Midbrain (tissue), 1 donor: ENCODE measurements at places on chromosomes 11 and 22.
A peak's percentile ranks its signal among the peaks of the same experiment; 100 is the strongest.

- DNase-seq = no peak
Observed at GRCh38 chr11:131993246-131993645, 622.8 kb downstream of the NTM start.

DNA sequence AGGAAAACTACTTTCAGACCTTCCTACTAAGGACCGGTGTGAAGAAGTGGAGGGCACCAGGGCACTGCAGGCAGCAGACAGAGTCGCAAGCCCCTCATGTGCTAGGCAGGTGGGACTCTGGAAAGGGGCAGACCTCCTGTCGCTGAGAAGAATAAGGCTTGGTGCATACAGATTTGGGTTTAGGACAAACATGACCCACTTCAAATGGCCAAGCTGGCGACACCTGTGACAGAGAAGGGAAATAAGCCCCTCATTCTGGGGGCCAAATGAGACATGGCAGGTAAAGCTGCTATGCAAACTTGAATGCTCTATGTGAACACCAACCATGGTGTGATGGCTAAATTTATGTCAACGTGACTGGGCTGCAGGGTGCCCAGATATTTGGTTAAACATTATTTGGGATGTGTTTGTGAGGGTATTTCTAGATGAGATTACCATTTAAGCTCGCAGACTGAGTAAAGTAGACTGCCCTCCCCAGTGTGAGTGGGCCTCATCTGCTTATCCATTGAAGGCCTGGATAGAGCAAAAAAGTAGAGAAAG is 112.4 kb upstream of the PITPNB start:
- DNase-seq = no peak

GRCh38 chr11:125978778-125979407 is 33.0 kb downstream of the VSIG10L2 start:
- DNase-seq = no peak

- no peak for DNase-seq
Observed at GRCh38 chr11:46047520-46047919, 73.7 kb downstream of the PHF21A start.

GRCh38 chr11:8318536-8318935 is 54.9 kb upstream of the LMO1 start:
- no peak for DNase-seq

DNA sequence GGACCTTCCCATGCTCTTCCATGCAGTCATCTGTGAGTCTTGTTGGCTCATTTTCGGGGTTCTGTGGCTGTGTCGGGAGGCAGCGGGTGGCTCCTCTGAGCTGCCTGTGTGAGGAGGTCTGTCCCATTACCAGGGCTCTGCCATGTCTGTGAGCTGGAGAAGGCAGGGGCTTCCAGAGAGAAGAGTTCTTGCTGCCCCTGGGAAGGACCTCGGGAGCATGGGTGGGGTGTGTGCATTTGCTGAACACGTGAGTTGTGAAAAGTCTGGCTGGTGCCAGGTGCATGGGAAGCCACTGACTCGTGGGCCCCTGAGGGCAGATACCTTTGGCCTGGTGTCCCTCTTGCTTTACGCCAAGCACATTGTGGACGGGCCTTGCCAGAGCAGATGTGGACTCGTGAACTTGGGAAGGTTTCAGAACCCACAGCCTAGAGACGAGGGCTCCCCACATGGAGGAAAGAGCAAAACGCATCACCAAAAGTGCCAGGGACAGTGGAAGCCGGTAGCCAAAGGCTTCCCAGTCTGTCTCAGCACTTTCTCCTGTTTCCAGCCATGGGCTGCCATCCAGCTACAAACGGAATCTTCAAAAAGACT is 1324.5 kb downstream of the BRD1 start:
- DNase-seq = no peak

GRCh38 chr11:47355283-47356128 is 3.0 kb upstream of the MYBPC3 start:
- DNase-seq = peak; percentile 91

GRCh38 chr11:65563601-65564000 is 5.4 kb upstream of the LTBP3 start:
- DNase-seq = no peak

DNA sequence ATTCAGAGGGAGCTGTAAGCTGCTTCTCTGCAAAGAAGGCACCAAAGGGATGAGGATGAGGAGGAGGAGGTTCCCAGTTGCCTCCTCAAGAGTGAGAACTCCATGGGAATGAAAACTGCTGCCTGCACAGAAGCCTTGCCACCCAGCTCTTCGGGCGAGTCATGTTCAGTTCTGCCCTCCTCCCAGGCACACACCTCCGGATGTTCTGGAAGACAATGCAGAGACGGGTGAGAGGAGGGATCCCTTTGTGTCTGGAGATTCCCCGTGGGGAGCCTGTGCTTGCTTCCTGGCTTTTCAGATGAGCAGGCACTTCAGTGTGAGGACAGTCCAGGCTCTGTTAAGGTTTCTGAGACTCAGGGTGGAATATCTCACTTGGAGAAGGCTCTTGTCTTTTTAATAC is 295.6 kb downstream of the DDX10 start:
- DNase-seq = no peak
